Calu3 (cell line): ENCODE measurements at places on chromosomes 1 and 21. TPM values are rescaled to one million over a fixed set of nuclear protein-coding genes. Genes with fewer than 3 reads are reported as not detected.
A peak's percentile ranks its signal among the peaks of the same experiment; 100 is the strongest.

DNA sequence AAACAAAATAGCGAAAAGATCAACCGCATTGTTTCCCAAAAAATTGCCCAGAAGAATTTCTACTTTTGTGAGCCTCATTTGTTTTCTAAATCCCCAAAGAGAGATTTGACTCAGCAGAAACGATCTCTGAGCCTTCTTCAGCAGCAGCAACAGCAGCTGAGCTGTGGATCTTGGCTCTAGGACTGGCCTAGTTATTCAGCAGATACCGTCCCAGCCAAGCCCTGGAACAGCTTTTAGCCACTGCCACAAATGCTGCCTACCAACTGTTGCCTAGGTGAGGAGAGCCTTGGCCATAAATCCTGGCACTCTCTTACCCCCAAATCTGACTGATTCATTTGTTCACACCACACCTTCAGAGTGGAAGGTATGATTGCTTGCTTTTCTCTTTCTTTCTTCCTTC is 320.1 kb downstream of the TGFB2 start:
- H3K36me3 ChIP-seq: no peaks in the 10 kb centered on the region
- peak overlapping the region; percentile 51 for H3K27ac ChIP-seq
- H3K27me3 ChIP-seq: no peaks in the 10 kb centered on the region

DNA sequence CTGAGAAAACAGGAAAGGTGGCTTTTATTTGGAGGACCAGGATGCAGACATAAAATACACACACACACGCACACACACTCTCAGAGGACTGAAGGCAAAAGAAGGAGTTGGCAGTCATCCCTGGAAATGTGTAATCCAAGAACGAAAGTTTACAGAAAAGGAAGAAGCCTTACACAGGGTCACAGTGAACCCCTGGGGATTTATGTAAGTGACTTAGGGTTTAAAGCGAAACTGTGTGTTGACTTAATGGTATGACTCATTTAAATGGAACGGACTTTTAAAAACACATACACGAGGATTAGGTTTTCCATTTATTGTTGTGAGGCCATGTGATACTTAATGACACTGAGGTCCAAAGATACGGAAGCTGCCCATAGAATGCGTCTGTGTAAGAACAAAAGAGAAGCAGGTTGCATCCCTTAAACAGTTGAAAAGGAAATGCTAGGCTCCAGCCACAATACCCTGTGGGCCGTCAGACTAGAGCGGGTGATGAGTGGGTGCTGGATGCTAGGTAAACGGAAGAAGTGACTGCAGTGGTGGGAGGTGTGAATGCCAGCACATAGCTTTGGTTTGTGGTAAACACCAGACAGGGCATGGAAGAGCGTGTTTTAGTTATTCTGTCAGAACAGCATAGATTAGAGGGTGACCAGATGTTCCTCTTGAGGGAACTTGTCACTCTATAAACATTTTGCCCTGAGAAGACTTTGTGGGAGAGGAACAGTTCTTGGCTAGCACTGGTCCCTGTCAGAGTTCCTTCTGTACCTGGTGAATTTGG is 21.6 kb upstream of the BCL10 start:
- no peaks in the 10 kb centered on the region for H3K27me3 ChIP-seq
- H3K27ac ChIP-seq: peak overlapping the region; percentile 94
- peak overlapping the region; percentile 58 for H3K4me3 ChIP-seq
- peaks cover 13% of the 10 kb centered on the region for H3K36me3 ChIP-seq
- peaks cover 71% of the 10 kb centered on the region for H3K4me1 ChIP-seq
- DNase-seq: peak; percentile 79

GRCh38 chr1:178733972-178734371 is 8.9 kb downstream of the RALGPS2 start:
- peaks cover 9% of the 10 kb centered on the region for H3K4me1 ChIP-seq
- no peak overlapping the region for H3K4me3 ChIP-seq
- H3K36me3 ChIP-seq: peaks cover 5% of the 10 kb centered on the region
- DNase-seq: no peak

DNA sequence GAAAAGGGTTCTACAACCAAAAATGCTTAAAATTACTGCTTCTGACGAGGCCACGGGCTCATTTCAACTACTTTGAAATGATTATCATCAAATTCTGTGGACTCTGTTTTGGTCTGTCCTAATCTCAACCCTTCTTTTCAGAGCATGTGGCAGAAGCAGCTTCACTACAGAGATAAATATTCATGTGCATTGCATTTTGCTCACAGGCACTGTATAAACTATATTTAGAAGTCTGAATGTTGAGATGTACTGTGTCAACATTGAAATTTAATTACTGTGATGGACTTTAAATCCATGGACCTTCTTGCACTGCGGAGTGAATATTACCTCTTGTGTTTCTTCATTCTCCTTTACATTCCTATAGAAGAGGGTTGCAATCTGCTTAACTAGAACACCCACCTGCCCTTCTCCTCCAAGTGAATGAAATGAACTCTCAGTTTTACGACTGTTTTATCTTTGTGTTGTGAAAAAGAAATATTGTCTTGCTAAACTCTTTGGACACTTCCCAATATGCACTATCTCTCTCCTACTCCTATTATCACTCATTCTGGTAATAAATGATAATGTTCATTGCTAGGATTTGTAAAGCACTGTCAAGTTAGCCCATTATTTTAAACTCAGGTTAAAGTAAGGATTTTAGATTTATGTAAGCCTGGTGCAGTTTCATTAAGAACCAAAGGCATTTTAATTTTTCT is 281.2 kb upstream of the ST6GALNAC5 start:
- no peak overlapping the region for H3K27ac ChIP-seq
- H3K27me3 ChIP-seq: no peaks in the 10 kb centered on the region
- H3K4me3 ChIP-seq: no peak overlapping the region
- H3K36me3 ChIP-seq: no peaks in the 10 kb centered on the region

KDM1A gene
- 66.4 and 67.8 TPM in 2 replicates for total RNA-seq

MSH4 gene
- total RNA-seq: 0.54 and 0.83 TPM in 2 replicates

DNA sequence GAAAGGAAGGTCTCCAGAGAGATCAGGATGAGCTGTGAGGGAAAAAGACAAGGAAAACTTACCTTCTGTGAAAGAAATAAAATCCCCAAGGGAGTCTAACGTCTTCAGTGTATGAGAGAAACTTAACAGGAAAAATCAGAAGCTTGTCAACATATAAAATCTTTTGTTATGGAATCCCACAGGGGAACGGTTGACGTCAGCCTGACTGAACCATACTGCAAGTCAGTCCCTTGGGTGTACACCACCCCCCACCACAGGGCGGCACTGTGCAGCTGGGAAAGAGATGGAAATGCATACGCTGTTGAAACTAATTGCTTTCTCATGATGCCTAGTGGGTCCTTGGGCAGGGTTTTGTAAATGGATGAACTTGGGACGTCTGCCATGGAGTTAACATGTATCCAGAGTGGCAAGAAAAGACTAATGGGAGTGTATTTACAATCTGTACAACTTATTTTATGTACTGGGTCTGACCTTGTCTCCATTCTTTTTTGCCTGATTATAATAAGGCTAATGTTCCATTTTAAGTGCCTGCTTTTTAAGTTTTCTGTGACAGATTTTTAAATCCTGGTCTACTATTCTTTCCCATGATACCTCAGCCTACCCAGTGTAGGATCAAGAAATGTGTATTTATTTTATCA is 22.7 kb downstream of the UTP25 start:
- H3K27ac ChIP-seq: peak overlapping the region; percentile 45
- peaks cover 46% of the 10 kb centered on the region for H3K36me3 ChIP-seq
- peak; percentile 82 for DNase-seq
- H3K27me3 ChIP-seq: no peaks in the 10 kb centered on the region
- H3K4me1 ChIP-seq: no peaks in the 10 kb centered on the region

IVL gene
- total RNA-seq: 1.1 and 1.9 TPM in 2 replicates

GRCh38 chr1:155093911-155094621 is 15.4 kb downstream of the EFNA3 start:
- H3K4me1 ChIP-seq: peaks cover 10% of the 10 kb centered on the region
- H3K36me3 ChIP-seq: no peaks in the 10 kb centered on the region
- no peak overlapping the region for H3K27ac ChIP-seq
- no peak for DNase-seq
- H3K4me3 ChIP-seq: no peak overlapping the region
- peaks cover 16% of the 10 kb centered on the region for H3K27me3 ChIP-seq

DNA sequence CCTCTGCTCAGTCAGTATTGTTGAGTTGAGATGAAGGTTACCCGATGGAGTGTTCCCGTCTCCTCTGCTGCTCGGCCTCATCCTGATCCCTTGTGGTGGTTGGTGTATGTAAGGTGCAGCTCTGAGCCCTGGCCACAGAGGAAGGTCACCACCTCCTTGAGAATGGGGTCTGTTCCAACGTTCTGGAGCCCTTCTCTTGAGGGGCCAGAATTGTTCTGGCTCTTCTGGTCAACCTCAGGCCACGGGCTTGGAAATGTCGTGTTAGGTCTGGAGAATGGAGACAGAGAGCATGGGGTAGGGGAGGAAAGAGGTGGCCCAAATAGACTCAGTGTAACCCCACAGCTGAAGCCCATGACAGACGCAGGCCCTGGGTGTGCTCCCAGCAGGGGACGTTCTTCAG is 62.3 kb upstream of the ETV3 start:
- peaks cover 15% of the 10 kb centered on the region for H3K27me3 ChIP-seq
- H3K36me3 ChIP-seq: no peaks in the 10 kb centered on the region
- no peak overlapping the region for H3K4me3 ChIP-seq
- no peak for DNase-seq

- DNase-seq: no peak
- no peaks in the 10 kb centered on the region for H3K4me1 ChIP-seq
- H3K36me3 ChIP-seq: no peaks in the 10 kb centered on the region
- no peak overlapping the region for H3K27ac ChIP-seq
- H3K4me3 ChIP-seq: no peak overlapping the region
- no peaks in the 10 kb centered on the region for H3K27me3 ChIP-seq
Observed at GRCh38 chr1:104295511-104295910, 545.8 kb downstream of the AMY1C start.

DNA sequence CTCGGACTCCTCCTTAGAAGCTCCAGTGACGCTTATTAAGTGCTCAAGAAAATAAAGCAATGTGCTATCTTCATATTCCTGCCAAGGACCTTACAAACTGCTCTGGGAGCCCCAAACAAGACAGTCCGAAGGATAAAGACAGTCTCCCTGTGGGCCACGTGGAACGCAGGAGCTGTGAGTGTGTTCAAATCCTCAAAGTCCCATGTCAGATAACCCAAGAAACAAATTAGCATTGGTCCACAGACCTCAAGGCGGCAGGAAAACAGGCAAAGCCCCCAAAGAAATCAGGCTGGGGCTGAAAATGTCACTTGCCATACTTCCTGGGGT is 3.0 kb upstream of the NAV1 start:
- H3K4me1 ChIP-seq: peaks cover 62% of the 10 kb centered on the region
- H3K36me3 ChIP-seq: peaks cover 27% of the 10 kb centered on the region
- H3K27me3 ChIP-seq: no peaks in the 10 kb centered on the region
- no peak overlapping the region for H3K4me3 ChIP-seq
- no peak overlapping the region for H3K27ac ChIP-seq
- DNase-seq: no peak

KCNA3 gene
- total RNA-seq: not detected in 2 replicates

TRABD2B gene
- 0.10 and 0.42 TPM in 2 replicates for total RNA-seq

ADIPOR1 gene
- 102 and 104 TPM in 2 replicates for total RNA-seq

- H3K27ac ChIP-seq: no peak overlapping the region
- H3K36me3 ChIP-seq: no peaks in the 10 kb centered on the region
- H3K4me1 ChIP-seq: no peaks in the 10 kb centered on the region
- peaks cover 97% of the 10 kb centered on the region for H3K27me3 ChIP-seq
- DNase-seq: peak; percentile 50
Observed at GRCh38 chr1:30101487-30102227, 621.7 kb downstream of the MATN1 start.

DNA sequence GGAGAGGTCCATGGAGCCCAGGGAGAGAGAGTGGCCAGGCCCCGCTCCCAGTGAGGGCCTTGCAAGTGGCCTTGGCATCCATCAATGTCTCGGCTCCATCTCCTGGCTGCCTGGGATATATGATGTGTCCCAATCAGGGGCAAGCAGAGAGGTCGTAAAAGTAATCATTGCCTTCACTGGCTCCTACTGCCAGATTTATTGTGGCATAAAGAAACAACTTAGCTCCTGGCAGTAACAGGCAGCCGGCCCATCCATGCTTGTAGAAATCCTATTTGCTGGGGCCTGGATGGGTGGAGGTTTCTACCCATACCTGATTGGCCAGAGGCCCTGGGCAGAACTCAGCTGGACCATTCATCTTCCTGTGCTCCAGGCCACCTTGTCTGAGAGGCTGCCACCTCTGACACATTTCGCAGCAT is 272.6 kb downstream of the MATN1 start:
- H3K27me3 ChIP-seq: peaks cover 56% of the 10 kb centered on the region
- DNase-seq: no peak
- no peak overlapping the region for H3K27ac ChIP-seq
- H3K36me3 ChIP-seq: no peaks in the 10 kb centered on the region
- H3K4me3 ChIP-seq: no peak overlapping the region

MATN1 gene
- not detected in 2 replicates for total RNA-seq

DNA sequence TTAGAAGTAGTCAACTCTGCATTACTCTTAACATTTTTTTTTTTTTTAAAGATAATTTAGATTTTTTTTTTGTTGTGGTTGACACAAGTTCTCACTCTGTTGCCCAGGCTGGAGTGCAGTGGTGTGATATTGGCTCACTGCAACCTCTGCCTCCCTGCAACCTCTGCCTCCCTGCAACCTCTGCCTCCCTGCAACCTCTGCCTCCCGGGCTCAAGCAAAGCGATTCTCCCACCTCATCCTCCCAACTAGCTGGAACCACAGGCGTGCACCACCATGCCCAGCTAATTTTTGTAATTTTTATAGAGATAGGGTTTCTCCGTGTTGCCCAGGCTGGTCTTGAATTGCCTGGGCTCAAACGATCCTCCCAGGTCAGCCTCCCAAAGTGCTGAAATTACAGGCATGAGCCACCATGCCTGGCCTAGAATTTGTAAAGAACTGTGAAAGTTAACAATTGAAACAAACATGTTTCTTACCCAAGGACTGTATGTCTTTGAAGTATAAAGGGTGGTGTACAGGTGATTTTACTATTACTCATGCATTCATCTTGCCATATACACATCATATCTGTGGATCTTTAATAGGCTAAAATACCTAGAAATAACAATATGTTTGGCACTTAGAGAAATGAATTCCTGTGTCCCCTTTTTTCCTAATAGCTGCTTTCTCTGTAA is 114.7 kb downstream of the ATP5PO start:
- no peaks in the 10 kb centered on the region for H3K36me3 ChIP-seq
- no peaks in the 10 kb centered on the region for H3K27me3 ChIP-seq
- no peak overlapping the region for H3K27ac ChIP-seq

PTGFR gene
- 0.35 and 0.37 TPM in 2 replicates for total RNA-seq

GRCh38 chr1:111762332-111762731 is 6.6 kb downstream of the DDX20 start:
- DNase-seq: no peak
- no peak overlapping the region for H3K27ac ChIP-seq
- no peak overlapping the region for H3K4me3 ChIP-seq

DIP2A gene
- total RNA-seq: 27.8 and 29.3 TPM in 2 replicates

- no peaks in the 10 kb centered on the region for H3K4me1 ChIP-seq
- H3K4me3 ChIP-seq: no peak overlapping the region
- H3K27me3 ChIP-seq: no peaks in the 10 kb centered on the region
- H3K27ac ChIP-seq: no peak overlapping the region
Observed at GRCh38 chr1:21685946-21686678, 17.0 kb upstream of the RAP1GAP start.

DNA sequence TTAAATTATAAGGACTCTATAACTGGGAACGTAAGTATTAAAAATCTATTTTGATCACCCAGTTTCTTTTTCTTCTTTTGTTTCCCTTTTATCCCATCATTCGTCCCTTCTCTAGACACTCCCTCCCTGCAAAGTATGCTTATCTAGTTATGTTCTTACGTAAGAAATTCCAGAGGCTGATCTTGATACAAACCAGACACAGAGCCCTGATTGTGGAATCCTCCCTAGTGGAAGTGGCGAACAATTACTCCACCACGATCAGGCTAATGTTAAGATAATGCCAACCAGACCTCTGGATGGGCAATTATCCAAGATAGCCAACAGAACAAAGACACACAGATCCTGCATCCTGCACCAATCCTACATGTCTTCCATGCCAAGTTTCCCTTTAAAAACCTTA is 1557.4 kb downstream of the PLA2G4A start:
- no peak for DNase-seq
- no peaks in the 10 kb centered on the region for H3K4me1 ChIP-seq
- no peaks in the 10 kb centered on the region for H3K36me3 ChIP-seq
- H3K27me3 ChIP-seq: no peaks in the 10 kb centered on the region
- no peak overlapping the region for H3K27ac ChIP-seq

HCN3 gene
- total RNA-seq: 11.8 and 19.6 TPM in 2 replicates
